CD4-positive, alpha-beta T cell treated with Interleukin-6 for 4 hours (primary cell): ENCODE measurements at places on chromosomes 4 and X.

DNA sequence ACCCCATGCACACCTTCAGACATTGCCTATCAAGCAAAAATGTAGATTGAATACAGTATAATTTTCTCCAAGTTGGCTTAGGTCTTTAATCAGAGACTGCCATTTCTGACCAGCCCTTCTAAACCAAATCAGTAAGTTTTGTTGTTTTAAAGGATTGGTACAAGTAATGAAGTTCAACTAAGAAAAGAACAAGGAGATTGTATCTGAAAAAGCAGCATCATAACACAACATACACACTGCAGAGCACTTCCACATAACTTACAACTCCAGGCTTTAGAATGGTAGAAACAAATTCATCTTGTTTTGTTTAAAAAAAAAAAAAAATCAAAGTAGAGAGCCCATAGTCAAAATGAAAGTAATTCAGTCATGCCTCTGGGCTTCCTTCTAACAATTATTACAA, 16.1 kb upstream of the AMBN start:
- DNase-seq, result no peak

DNA sequence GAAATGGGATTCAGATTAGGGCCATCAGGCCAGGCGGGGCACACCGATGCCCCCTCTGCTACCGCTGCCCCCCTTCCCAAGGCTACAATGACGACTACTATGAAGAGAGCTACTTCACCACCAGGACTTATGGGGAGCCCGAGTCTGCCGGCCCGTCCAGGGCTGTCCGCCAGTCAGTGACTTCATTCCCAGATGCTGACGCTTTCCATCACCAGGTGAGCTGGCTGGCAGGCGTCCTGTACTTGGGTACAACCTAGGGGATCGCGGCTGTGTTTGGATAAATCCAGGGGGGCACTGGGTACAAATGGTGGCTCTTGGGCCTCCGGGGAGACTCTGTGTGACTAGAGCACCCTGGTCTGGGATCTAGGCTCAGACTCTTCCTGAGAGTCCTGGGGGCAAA, 1.1 kb downstream of the EMD start:
- DNase-seq, result no peak

GRCh38 chrX:11629593-11630211, 36.0 kb downstream of the ARHGAP6 start:
- DNase-seq, result no peak

GRCh38 chr4:168220893-168221292, 97.7 kb downstream of the DDX60 start:
- no peak for DNase-seq

GRCh38 chr4:99186029-99186428, 33.0 kb downstream of the ADH6 start:
- DNase-seq, result no peak

DNA sequence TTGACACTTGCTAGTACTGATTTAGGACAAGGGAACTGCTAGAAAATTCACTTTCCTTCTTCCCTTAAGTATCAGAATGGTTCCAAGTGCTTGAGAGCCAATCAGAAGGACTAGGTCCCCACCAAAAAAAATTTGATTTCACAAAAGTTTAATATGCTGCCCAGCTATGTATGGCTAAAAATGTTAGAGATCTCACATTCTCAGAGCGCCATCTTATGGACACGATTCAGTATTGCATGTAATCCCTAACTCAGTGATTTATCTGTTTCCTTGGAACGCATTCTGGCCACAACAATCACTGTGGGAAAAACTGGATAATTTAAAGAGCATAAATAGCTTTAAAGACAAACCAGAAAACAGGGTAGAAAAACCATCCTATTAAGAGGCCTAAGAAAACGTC, 255.1 kb upstream of the GPC4 start:
- no peak for DNase-seq

DNA sequence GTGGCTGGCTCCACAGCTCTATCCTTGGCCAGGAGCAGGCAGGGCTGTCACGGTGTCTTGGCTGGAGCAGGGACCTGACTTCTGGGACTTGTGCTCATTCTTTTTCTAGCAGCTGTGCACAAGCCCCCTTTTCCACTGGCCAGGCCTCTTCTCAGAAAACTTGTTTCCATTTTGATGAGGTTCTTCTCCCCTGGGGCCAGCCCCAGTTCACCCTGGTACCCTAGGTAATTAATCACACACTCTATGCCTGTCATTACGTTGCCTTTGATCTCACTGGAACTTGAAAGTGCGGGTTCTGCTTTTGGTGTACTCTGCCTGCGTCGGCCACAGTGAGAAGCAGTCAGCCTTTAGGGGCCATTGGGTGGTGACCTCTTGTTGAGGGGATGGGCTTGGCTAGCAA, 26.6 kb downstream of the DRD5 start:
- no peak for DNase-seq

DNA sequence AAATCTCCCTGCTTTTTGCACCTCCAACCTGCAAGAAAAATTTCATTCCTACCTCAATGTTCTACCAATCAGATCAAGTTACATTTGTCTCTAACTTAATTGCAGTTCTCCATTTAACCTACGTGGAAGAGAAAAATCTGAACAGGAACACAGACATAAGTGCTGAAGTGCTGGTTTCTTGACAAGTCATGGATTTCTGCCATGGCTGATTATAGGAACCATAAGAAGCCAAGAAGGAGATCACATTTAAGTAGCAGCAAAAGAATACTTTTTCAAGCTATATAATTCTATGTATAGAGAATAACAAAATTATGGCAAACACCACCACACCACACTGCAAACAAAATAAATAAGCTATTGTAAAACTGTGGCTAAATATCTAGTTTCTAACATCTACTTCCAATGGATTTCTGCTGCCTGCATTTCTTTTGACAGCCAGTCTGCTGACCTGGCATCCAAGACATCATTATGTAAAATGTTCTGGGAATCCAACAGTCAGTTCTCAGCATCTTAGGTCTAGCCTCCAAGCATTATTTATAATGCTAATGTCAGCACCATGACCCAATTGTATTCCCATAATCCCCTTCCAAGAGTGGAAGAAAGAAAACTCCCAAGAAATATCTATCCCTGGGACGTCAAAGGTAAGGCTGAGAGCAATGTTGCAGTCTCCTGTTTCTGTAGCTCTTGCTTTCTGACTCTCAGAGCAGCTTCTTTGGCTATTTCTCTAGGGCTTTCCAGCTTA, 50.8 kb upstream of the GAB1 start:
- no peak for DNase-seq
